Activated T-cell treated with anti-CD3 and anti-CD28 coated beads for 48 hours (primary cell): ENCODE measurements at places on chromosomes 5 and 9.

DNA sequence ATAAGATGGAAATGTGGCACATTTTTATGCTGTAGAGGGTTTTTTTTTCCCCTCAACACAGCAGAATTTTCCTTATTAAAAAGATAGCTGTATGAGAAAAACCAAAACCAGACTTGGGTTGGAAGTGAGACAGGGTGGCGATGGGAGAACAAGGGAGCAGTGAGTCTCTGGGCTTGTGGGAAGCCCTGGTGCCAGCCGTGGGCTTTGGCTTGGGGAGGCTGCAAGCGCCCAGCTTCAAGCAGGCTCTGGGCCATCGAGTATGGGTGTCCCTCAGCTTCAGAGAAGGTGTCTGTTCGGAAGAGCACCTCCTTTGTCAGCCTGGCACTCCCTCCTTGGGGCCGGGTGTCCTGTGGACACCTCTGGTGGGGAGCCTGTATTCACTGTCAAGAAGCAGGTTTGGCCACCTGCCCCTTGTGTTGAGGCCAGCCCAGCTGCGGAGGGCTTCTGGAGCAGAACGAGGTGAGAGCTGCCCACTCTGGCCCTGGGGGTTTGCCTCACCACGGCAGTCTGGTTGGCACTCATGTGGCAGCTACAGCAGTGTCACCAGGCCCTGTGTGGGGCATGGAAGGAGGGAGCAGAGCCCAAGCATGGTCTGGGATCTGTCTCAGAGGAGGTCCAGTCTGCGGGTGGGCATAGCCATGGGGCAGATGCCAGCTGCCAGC lies 37.6 kb upstream of the ANGPTL2 start:
- DNase-seq: no peak

GRCh38 chr5:137888863-137889759 lies at the start of gene PKD2L2:
Gene PKD2L2 (plus strand): TSS chr5:137889457. CDS start chr5:137889492, 35 bp downstream.
- peak; percentile 85 for DNase-seq

- DNase-seq: no peak
Measured at GRCh38 chr9:36141288-36141687, 4.8 kb downstream of the GLIPR2 start.

- DNase-seq: no peak
Measured at GRCh38 chr9:104386425-104387069, 117.5 kb upstream of the OR13F1 start.

DNA sequence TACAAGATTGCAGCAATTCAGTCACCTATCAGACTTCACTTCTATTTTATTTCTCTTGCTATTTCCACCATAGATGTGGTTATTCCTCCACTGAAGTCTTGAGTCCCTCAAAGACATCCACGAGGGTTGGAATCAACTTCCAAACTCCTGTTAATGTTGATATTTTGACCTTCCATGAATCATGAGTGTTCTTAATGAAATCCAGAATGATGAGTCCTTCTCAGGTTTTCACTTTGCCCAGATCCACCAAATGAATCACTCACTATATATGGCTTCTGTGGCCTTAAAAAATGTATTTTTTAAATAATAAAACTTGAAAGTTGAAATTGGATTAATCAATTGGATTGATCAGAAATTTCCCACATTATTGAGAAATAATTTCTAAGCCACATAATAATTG lies 1821.0 kb downstream of the EFNA5 start:
- DNase-seq: no peak

- no peak for DNase-seq
Measured at GRCh38 chr9:211036-211435, 3.6 kb upstream of the DOCK8 start.

DNA sequence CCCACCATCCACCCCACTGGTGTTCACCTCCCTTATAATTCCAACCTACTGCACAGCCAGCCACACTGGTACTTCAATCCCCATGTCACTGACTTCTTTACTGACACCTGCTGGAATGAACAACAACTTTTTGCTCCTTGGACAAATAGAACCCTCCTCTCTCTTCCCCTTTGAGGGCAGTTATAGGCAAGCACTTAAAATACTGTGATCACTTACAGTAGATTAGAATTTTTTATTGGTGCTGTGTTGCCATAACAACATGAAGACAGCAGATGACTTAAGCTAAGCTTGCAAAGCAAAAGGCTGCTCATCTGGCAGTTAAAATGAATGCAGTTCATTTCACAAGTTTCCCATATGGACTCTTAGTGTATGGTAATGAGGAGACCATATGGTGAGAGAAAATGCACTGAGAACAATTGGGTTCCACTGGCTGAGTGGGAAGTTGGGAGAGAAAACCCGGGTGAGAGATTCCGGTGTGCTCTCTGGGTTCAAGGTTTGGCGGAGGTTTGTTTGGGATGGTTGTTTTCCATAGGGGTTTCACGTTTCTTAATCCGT lies 374.3 kb downstream of the EBF1 start:
- DNase-seq: no peak

DNA sequence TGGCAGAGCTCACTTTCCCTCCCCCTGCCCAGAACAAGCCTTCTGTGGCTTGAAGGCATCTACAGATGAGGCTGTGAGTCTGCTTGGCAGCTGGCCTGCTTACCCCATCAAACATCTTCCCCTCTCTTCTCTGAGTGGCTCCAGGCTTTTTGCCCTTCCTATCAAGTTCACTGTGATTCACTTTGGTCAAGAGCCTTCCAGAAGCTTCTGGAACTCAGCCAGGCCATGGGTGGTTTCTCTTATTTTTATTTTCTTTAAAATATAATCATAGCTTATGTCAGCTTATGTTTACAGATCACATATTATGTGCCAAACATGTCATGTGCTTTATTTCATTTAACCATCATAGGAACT lies 267.0 kb downstream of the SEC61B start:
- DNase-seq: no peak

DNA sequence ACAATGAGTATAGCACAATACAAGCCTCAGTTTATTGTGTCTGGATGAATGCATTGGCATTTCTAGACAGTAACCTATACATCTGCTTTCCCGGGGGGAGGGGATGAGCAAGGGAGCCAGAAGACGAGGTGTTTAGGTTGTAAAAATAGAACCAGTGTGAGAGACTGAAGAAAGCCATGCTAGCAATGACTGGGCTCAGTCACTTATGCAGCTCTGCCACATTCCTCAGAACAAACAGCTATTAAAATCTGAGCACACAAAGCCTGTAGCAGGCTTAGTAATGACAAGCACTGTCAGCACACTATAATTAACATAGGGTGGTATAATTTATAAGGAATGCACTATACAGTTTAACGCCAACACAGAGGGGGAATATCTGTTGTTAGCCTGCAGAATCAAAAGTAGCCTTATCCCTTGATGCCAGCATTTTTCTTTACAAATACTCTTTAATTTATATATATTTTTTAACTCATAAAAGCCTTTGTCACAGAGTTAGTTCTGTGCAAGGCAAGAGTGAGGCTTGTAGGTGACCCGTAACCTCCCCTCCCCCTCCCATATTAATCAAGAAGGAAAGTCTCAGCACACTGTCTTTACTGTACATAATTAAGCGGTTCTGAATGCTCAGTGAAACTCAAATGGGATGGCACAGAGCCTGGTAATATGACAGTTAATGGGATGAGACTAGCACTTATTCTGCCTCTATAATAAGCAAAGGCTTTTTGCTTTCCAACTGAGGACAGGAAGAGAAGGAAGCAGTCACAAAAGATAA lies 295.4 kb downstream of the CSNK1G3 start:
- DNase-seq: no peak

DNA sequence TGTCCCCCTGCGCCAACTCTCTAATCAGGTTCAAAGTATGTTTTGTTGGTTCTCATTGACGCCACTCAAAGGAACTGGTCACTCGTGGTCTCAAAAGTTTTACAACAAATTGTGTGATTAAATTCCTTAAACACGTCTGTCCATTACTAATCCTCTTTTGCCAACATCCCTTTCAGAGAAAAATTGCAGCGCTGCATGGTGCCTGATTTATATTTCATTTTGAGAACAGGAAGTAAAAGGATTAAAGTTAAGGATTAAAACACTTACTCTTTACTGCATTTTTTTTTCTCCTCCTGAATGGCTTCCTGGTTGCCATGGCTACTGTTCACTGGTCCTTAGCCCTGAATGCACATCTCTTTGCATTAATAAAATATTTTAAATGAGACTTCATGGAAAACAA lies 383.5 kb downstream of the GLIS3 start:
- no peak for DNase-seq

- no peak for DNase-seq
Measured at GRCh38 chr9:95055851-95056551, 261.5 kb downstream of the FANCC start.

GRCh38 chr5:113189291-113189690 lies 212.7 kb downstream of the DCP2 start:
- DNase-seq: no peak

GRCh38 chr9:121698627-121699570 lies 47.5 kb downstream of the DAB2IP start:
- peak; percentile 49 for DNase-seq

DNA sequence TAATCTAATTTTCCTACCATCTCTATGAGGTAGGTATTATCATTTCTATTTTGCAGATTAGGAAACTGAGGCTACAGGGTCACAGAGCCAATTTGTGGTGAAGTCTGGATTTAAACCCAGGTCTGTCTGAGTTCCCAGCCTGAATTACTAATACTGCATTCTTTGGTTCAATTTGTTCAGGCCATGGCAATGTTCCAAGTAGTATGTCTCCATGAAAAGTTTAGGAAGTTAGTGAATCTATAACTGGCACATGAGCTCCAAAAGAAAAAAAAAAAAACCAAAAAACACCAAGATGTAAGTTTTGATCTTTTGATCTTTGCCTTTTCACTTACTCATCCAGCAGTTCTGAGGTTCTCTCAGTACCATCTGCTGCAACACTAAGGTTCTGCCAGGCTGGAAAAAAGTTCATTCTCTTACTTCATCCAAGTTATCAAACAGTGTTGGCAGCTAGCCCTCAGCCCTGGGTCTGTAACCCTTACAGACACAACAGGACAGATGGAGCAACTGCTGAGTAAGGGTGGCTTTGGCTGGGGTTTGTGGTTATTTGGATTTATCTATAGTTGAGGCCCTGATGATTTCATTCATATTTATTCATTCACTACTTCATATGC lies 4.4 kb upstream of the TMEM268 start:
- DNase-seq: no peak

GRCh38 chr5:643351-643801 lies 31.2 kb downstream of the CEP72 start:
- DNase-seq: no peak

- DNase-seq: no peak
Measured at GRCh38 chr5:158718738-158719505, 380.8 kb downstream of the EBF1 start.

- DNase-seq: no peak
Measured at GRCh38 chr9:97596906-97597305, 36.3 kb downstream of the TSTD2 start.

GRCh38 chr5:167771571-167771970 lies 519.9 kb upstream of the WWC1 start:
- no peak for DNase-seq

DNA sequence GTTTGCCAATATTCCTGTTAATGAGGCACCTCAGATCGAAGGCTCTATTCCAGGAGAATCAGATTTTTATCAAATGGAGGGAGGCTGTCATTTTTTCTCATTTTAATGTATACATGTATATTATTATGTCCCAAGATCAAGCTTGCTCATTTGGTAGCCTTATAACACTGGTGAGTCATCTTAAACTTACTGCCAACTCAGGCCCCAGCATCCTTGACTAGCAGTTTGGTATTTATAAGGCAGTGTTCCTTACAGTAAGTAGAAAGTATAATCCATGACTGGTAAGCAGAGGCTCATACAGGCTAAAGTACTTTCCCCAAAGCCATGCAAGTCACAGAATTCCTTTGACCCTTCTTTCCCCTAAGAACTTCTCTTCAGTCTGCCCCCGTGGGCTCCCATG lies 90.7 kb upstream of the NR3C1 start:
- no peak for DNase-seq

GRCh38 chr5:17339841-17340240 lies 122.4 kb downstream of the BASP1 start:
- DNase-seq: no peak

- DNase-seq: peak; percentile 32
Measured at GRCh38 chr5:40240111-40240510, 439.6 kb upstream of the PTGER4 start.

DNA sequence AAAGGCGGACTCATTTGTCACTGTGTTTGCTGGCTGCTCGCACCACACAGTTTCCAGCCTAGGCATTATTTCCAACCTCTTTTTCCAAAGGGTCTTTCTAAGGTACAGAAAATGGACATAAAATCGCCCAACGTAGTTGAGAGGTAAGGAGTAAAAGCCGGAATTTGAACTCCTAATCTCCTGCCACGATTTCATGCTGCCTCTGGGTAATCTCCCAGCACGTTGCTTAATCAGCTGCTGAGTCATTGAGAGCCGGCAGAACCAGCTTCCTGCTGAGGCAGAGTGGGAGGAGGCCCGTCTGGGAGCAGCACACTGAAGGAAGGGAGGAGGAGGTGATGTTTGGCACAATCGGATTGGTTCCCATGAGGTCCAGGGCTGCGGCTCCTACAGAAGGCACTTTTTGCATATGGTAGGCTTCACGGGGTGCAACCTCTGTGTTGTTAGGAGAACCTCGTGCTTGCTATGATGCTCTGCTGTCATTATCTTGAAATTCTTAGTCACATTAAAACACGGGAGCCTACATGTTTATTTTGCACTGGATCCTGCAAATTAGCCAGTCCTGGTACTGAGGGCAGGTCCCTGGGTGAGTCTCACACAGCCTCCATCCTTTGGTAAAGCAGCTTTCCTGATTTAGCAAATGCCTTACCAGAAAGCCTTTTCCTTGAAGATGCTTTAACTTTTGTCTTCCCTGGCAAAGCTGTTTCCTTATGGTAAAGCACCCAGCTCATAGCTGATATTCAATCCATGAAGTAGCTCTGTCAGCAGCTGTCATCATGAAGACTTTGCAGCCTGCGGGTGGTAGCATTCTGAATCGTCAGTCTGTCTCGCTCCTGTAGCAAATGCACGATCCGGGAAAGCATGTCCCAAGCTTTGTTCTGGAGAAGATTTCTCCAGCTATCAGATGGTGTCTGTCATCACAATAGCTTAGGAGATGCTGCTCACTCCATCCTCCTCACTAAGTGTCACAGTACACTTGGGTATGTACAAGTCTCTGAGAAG lies 191.6 kb upstream of the MSX2 start:
- DNase-seq: peak; percentile 3

GRCh38 chr9:2354216-2354615 lies 267.4 kb upstream of the VLDLR start:
- no peak for DNase-seq

GRCh38 chr9:134618833-134619447 lies 22.7 kb upstream of the COL5A1 start:
- DNase-seq: no peak

- DNase-seq: no peak
Measured at GRCh38 chr5:150180241-150181026, 9.4 kb upstream of the SLC6A7 start.

- DNase-seq: no peak
Measured at GRCh38 chr9:2833096-2833495, 10.8 kb downstream of the PUM3 start.

DNA sequence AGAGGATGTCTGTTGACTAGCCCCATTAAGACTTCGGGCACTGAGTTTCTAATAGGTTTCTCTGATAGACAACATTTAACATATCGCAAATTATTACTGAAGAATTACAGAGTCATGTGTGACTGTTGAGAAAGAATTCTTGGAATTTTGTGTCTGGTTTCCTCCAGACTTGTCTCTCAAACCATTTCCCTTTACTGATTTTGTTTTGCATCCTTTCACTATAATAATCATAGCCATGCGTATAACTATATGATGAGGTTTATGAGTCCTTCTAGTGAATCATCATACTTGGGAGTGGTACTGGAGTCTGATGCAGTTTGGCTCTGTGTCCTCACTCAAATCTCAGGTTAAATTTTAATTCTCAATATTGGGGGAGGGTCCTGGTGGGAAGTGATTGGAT lies 27.0 kb downstream of the ZNF169 start:
- DNase-seq: no peak

GRCh38 chr5:82931110-82931509 lies 146.1 kb downstream of the TMEM167A start:
- DNase-seq: no peak
